ENCODE measurements at places on chromosomes 12 and 14. TPM values are rescaled to one million over a fixed set of nuclear protein-coding genes. Genes with fewer than 3 reads are reported as not detected.

DNA sequence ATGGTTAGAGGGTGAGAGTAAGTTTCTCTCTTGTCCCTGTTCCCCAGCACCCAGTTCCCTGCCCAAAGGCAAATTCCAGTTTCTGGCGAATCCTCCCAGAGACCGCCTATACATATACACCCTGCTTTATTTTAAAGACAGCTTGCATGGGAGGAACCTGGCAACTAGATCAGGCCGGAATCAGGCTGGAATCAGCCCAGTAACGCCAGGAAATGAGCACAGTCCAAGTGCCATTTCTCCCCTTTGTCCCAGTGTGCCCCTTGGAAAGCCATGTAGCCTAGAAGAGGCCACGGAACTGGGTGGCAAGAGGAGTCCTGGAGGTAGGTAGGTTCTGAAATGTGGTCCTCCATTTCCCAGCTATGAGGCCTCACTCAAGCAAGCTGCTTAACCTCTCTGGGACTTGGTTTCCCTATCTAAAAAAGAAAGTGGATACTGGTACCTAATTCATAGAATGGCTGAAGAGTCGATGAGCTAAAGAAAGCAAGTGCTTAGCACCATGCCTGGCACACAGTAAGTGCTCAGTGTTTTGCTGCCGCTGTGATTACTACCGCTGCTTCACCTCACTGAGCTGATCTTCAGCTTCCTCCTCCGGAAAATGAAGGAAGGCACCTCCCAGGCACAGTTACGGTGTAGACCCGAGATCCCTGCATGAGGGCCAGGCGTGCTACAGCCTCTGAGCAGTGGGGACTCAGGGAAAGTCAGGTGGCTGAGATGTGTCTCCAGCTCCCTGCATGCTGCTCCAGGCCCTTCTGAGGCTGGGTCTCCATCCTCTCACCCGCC, 36.4 kb downstream of the PITPNM2 start:
- DNase-seq = no peak

DNA sequence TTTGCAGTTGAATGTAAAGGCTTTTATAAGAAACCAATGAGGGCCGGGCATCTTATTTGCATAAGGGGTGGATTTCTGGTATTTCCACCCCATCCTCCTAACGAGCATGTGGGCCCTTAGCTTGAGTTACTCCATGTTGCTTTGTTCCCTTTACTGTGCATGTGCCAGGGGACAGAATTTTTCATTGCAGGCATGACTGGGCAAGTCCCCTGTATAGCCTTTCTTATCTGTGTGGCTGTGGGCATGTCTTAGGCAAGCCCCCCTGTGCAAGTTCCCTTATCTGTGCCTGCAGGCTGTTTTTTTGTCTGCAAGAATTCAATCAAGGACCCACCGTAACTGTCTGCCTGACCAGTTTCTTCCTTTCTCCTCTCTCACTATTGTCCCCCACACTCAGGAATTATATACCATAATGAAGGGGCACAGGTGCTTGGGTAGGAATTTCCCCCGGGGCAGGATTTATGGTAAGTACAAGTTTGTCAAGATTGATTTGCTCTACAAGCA, 152.2 kb upstream of the CNOT2 start:
- no peak for DNase-seq

- no peak for DNase-seq
Measured at GRCh38 chr14:35402323-35403113, 2.0 kb downstream of the NFKBIA start.

DNA sequence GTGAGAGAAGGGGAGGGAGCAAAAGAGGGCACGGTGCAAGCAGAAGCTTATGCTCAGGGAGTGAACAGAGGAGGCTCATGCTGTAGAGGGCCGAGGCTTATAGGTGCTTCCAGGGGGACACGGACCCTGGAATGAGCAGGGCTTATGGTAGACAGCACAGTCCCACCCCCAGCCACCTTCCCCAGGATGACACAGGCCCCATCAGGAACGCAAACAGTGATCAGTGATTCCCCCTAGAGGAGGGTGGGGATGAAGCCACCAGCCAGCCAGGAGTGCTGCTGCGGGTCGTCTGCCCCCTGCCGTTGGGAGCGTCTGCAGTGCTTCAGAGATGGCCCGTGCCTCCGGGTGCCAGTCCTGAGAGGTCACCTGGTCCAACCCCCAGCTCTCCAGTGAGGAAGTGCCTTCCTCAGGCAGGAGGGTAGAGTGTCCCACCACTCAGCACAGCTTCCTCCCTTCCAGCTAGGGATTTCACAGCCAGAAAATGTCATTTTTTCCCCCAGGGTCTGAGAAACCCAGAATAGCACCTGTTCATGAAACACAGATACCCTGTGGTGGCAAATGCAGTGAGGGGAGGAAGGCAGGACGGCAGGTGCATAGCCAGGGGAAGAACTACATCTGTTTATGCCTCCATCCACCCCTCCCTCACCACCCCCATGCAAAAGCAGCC, 60.7 kb downstream of the SLC6A12 start:
- peak; percentile 50 for DNase-seq

GRCh38 chr12:64160711-64161060, 61.4 kb downstream of the KICS2 start:
- no peak for DNase-seq

DNA sequence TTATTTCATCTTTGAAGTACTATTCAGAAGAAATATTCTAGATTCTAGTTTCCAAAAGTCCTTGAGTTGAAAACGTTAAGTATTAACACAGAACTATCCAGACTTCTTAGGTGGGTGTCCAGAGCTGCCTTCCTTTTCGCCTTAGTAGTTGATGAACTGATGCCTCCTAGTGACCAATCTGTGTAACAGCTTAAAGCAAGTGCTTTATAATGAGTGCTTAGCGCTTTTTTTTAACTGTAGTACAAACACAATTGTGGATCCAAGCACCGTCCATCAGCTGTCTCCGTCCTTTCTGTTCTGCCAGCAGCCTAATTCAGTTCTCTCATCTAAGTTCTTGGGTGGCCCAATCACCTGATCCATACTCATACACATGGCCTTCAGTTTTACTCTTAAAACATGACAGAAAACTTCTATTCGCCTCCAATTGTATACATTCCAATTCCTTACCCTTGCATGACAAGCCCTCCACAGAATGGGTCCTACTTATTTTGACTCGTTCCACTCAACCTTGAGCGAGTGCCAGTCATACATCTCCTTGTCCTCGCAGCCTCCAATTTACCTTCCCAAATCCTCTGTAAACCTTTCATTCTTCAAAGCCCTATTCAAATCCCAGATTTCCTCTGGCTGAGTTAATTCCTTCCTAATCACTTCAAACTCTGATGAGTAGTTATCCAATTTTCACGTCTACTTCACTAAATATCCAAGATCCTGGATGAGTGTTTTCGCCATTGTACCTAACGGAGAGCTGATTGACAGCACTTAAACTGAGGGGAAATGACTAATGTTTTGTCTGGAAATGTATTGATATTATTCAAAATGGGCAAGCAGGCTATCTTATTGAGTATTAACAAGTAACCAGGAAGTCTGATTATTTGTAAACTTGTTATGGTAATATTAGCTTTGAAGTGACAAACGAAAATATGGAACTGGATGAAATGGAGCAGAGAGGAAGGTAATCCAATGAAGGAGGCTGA, 5.8 kb upstream of the PHLDA1 start:
- DNase-seq = peak; percentile 51

Gene TPH2
- not detected for total RNA-seq

Gene FAM181A
- total RNA-seq = 4.0 TPM

Gene KRT75
- total RNA-seq = not detected

Gene WIF1
- 109 TPM for total RNA-seq

- no peak for DNase-seq
Measured at GRCh38 chr14:33323979-33324378, 385.3 kb downstream of the NPAS3 start.

DNA sequence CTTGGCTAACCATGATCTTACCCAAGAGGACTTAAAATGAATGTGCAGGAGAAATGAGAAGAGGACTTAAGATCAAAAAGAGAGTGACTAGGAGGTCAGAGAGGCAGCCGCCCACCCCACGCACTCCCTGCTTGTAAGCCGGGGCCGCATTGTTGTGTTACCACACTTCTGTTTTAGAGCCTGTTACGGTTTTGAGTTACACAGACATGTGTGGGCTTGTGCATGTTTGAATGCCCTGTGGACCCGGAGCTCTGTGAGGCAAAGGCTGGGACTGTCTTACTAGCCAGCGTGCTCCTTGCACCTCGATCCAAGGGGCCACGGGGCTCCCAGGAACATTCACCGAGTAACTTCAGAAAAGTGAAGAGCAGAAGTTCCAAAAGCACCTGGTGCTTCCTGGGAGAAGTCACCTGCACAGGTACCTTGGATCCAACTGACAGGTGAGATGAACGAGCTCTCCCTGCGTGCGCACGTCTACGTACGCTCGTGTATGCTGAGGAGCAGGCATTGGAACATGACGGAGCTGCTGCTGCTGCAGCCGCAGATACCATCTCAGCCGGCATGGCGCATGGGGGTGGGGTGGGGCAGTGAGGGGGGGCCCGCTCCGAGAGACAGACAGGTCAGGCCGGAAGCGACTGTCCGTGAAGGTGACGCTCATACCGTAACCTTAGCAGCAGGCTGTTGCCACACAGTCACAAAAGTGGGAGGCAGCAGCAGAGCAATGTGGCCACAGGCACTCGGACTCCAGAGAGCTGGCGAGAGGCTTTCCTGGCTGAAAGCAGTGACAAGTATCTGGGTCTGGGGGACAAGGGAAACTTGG, 23.7 kb downstream of the SFSWAP start:
- no peak for DNase-seq

GRCh38 chr12:63998584-63998983, 154.1 kb downstream of the SRGAP1 start:
- no peak for DNase-seq
